ENCODE measurements at places on chromosomes 1 and 21.

DNA sequence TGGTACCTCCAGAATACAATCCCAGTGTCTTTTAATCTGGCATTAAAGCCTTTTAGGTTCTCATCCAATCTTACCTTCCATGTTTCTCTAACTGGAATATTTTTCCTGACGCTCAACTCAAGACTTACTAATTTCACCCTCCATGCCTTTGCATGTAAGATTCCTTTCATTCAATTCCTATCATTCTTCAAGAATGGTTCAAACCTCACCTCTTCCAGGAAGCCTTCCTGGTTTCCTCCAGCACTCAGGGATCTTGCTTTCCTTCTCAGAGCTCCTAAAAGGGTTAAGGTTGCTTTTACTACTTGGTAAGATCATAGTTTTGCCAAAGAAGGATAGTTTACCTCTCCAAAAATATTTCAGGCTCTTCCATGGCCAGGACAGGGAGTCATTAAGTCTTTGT, 91.2 kb upstream of the CACNA1E start:
- no peak for DNase-seq

DNA sequence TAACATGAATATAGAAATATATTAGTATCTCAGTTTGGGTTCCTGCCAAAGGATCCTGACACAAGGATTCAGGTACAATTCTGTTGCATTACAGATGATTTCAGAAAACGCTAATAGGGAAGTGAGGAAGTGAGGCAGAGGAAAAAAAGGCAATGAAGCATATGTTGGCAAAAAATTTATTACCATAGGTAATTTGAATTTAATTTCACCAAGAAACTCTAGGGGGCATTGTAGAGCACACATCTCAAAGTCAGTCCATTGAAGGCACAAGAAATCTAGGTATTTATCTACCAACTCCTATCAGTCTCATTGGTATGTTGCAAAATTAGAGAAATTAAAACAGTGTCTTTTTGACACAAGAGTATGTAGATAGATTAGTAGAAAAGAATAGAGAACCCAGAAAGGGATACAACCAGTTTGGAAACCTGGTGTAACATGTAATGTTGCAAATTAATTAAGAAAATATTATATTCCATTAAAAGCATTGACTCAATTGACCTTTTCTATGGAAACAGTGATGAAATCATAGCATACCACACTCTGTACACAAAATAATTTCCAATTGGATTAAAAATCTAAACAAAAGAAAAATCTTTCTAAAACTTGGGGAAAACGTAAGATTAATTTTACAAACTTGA, 104.9 kb upstream of the SNX7 start:
- no peak for DNase-seq

DNA sequence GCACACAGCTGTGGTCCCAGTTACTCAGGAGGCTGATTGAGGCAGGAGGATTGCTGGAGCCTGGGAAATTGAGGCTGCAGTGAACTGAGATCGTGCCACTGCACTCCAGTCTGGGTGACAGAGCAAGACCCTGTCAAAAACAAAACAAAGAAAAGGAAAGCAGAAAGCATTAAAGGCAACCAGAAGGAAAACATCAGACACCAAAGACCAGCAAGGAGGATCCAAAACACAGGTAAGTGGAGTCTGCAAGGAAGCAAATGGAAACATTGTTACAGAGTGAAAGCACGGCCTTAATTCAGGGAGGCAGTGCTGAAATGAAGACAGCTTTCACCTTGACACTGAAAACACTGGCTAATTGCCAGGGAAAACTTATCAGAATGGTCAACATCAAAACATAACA, 40.8 kb downstream of the CFAP74 start:
- DNase-seq: no peak

DNA sequence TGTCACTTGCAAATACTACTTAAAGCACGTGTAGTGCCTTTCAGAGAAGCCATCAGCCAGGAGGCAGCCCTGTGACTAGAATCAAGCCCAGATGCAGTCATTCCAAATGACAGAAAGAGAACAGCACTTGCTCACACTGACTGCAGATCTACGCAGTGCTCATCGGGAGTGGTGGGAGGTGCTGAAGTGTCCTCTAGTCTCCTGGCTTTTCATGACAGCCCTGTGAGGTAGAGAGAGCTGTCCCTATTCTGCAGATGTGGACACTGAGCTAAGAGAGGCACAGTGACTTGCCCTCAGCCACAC, 62.3 kb upstream of the EDN2 start:
- DNase-seq: no peak

- no peak for DNase-seq
Measured at GRCh38 chr1:34590211-34590623, 164.6 kb upstream of the GJB5 start.

- no peak for DNase-seq
Measured at GRCh38 chr1:172719066-172719627, 60.2 kb downstream of the FASLG start.

DNA sequence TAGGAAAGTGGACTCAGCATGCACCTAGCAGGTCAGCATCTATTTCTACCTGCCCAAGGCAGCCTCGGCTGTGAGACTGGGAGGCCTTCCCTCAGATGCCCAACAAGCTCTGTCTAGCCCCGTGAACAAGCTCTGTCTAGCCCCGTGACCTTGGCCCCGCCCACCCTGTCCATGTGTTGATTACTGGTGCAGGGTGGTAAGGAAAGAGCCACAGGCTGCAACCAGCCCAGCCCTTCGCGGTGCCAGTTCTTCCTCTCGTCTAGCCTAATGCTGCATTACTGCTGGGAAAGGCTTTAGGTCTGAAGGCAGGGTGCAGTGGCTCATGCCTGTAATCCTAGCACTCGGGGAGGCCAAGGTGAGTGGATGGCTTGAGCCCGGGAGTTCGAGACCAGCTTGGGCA, 2.2 kb downstream of the GPR153 start:
- no peak for DNase-seq

- no peak for DNase-seq
Measured at GRCh38 chr1:62263006-62263813, 56.0 kb downstream of the KANK4 start.

GRCh38 chr21:45338311-45339017, 50.8 kb upstream of the POFUT2 start:
- DNase-seq: no peak

DNA sequence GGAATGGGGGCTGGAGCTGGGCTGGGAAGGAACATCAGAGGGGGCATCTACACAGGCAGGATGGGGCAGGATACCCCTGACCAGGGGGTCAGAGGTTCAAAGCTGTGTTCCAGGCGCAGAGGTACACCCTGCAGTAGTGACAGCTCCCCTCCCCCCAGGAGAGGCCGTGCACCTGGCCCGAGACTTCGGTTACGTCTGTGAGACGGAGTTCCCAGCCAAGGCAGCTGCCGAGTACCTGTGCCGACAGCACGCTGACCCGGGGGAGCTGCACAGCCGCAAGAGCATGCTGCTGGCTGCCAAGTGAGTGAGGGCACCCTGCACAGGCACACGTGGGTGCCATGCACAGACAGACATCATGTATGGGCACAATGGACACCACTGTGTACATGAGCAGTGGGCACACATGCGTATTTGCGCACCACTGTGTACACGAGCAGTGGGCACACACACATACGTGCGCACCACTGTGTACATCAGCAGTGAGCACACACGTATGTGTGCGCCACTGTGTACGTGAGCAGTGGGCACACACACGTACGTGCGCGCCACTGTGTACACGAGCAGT, 17.4 kb downstream of the TFAP2E start:
- no peak for DNase-seq

All from stimulated activated CD8-positive, alpha-beta memory T cell treated with anti-CD3 and anti-CD28 coated beads, Interleukin-15, amount 100 ng/mL, for 24 hours (primary cell).